ENCODE measurements at places on chromosomes 4 and X.

- no peak for DNase-seq
These were observed 10.6 kb upstream of the PUDP start for GRCh38 chrX:7158468-7158990.

DNA sequence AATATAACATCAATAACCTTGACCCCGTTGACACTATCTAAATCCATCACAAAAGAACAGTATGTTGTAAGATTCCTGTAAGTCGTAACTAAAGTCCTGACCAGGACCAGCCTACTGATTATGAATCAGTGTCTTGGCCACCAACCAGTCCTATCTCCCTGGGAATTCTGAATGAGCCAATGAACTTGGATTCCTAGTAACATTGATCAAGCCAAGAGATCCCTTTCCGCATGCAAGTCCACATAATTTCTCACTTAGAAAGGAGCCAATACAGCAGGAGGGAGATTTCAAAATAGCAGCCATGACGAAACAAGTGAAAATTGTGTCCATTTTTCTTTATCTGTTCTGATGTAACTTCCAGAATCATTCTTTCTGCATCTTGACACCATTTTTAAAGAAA lies 9.5 kb downstream of the XPNPEP2 start:
- no peak for DNase-seq

GRCh38 chr4:18847249-18847890 lies 825.8 kb upstream of the LCORL start:
- DNase-seq = no peak

GRCh38 chr4:145937971-145938611 lies 532 bp downstream of the ZNF827 start:
- DNase-seq = peak; percentile 48

DNA sequence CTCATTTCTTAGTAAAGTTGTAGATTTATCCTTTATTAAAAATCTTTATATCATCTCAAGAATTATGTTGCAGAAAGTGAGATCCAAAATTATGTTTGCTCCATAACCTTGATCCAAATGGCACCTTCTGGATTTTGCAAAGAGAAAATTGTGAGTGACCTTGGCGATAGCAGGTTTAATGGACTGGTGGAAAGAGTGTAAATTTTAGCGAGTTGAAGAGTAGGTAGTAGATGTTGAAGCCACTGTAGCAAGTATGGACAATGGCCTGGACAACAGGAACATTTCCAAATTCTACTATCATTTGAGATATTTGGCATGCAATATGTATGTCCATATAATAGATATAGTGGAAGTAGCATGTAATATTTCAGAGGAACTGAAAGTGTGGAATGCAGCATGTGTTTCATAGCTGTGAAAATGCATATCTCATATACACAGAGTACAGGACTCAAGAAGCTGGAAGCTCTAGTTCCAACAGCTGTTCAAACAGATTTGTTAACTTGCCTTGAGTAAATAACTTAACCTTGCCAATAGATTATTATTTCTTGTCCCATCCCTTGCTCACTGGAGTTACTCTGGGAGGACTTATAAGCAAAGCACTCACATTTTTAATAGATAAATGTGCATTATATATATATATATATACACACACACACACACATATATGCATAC lies 152.5 kb upstream of the TLL1 start:
- DNase-seq = no peak

- DNase-seq = no peak
These were observed 132.8 kb downstream of the ARHGEF9 start for GRCh38 chrX:63652086-63652765.

- DNase-seq = no peak
These were observed 38.4 kb downstream of the TBL1X start for GRCh38 chrX:9503261-9503660.

DNA sequence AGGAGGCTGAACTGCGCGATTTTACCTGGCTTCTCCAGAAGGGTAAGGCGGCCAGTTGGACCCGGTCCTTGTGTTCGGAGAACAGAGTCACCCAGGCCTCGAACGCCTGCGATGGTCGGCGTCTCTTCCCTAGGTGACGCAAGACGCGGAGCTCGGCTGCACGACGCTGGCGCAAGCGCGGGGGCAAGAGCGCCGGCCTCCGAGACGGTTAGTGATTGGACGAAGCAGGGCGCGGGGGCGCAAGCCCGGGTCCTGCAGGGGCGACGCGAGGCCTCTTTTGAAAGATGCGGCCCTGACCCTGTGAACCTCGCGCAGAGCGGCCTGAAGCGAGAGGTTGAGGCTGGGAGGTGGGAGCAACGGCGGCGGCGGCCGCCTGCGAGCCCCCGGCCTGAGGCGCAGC lies 428 bp downstream of the ADAD1 start:
- DNase-seq = no peak

DNA sequence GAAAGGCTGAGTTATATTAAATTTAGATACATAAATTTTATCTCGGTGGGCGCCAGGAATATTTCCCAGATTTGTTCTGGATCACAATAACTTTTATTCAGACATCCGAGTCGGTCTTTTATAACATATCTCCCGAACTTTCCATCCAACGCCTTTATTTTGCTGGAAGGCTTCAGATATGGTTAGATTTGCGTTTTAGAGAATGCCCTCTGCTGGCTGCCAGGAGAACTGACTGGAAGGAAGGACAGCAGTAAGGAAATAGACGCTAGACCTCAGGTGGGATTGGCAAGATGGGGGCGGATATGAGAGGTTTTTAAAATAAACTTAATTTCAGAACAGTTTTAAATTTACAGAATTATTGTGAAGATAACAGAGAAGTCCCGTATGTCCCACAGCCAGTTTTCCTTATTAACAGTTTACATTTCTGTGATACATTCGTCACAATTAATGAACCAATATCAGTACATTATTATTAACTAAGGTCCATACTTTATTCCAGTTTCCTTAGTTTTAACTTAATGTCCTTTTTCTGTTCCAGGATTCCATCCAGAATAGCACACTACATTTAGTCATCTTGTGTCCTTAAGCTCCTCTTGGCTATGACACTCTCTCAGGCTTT lies 4.6 kb upstream of the KANTR start:
- peak; percentile 83 for DNase-seq

- no peak for DNase-seq
These were observed 133.8 kb downstream of the PDGFC start for GRCh38 chr4:156837625-156838345.

- no peak for DNase-seq
These were observed 24.7 kb downstream of the SLC9B1 start for GRCh38 chr4:102994803-102995202.

DNA sequence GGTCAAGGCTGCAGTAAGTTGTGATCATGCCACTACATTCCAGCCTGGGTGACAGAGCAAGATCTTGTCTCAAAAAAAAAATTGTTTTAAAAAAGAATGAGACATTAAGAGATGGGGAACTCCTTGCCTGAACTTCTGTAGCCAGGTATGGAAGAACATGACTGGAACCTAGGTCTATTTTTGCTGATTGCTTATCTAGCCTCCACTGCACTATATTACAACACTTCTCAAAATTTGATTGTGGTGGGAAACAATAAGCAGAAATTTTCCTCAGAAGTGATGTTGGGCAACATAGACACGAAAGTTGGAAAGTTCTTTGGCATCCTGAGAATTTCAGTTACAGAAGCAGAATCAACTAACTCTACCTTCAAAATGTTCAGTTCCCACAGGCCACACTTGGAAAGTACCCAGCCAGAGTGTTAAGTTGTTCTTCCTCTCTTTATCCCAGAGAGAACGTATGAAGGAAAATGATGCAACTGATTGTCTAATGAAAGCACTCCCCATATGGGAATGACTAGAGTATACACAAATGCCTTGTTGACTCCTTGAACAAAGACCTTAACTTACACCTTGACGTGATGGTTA lies 50.0 kb downstream of the LUZP4 start:
- no peak for DNase-seq

GRCh38 chr4:98935633-98936032 lies 6.7 kb upstream of the EIF4E start:
- no peak for DNase-seq

DNA sequence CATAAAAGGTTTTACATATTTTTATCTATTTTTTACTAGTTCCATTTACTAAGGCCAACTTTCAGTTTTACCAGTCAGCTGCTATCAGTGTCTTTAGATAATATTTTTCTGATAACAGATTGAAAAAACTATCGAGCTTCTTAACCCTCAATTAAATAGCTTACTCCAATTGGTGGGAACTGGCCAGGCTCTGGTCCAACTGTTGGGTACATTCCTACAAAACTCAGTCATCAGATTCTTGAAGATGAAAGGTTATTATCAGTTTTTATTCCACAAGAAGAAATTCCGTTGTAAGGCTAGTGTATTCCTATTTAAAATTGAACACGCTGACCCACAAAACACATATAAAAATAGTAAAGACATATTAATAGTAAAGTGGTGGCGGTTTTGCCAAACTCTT lies 346.2 kb downstream of the MAPK10 start:
- no peak for DNase-seq

GRCh38 chr4:168900080-168900479 lies 110.0 kb downstream of the CBR4 start:
- DNase-seq = no peak

- no peak for DNase-seq
These were observed 309.2 kb downstream of the EVC2 start for GRCh38 chr4:5399124-5399523.

GRCh38 chrX:10415306-10416001 lies 204.9 kb downstream of the MID1 start:
- DNase-seq = no peak

- no peak for DNase-seq
These were observed 7.5 kb upstream of the CXCL6 start for GRCh38 chr4:73828956-73829355.

- no peak for DNase-seq
These were observed 1220.5 kb downstream of the PCDH18 start for GRCh38 chr4:136311774-136312173.

DNA sequence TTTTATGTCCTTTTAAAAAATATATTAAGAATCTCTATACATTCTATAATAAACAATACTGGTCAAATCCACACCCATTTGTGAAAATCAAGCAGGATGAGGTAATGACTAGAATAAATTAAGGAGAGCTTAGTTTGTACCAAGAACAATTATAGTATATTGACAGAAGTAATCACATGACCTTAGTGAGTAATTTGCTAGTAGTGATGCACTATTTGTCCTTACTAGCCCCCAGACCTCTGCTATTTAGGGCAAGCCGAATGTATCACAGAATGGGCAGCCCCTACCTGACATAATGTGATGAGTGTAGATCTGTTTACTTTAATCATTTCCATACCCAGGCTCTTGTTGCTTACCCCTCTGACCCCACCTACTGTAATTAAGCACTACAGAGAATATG lies 15.8 kb downstream of the ATP1B4 start:
- no peak for DNase-seq

DNA sequence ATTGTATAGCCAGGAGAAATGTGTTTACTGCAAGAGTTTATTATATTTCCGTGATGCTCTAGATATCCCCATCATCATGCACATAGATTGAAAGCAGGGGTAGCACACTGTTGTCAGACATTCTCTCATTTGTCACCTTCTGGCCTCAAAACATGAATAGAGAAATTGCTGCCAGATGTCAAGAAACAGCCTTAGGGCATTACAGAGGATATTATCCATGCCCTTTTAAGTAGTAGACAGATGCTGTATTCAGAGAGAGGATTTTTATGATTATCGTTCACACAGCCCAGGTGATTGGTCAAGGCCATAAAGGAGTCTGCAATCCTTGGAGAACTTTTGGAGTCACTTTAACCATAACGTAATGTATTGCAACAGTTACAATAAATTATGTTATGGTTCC lies 1961.5 kb upstream of the TENM3 start:
- no peak for DNase-seq

- DNase-seq = peak; percentile 75
These were observed 83.9 kb downstream of the SNCA start for GRCh38 chr4:89752932-89753598.

- DNase-seq = peak; percentile 28
These were observed at the start of gene EVC2 for GRCh38 chr4:5708449-5709206. EVC2 (minus strand) TSS chr4:5708559; CDS start chr4:5708513, 46 bp downstream.

DNA sequence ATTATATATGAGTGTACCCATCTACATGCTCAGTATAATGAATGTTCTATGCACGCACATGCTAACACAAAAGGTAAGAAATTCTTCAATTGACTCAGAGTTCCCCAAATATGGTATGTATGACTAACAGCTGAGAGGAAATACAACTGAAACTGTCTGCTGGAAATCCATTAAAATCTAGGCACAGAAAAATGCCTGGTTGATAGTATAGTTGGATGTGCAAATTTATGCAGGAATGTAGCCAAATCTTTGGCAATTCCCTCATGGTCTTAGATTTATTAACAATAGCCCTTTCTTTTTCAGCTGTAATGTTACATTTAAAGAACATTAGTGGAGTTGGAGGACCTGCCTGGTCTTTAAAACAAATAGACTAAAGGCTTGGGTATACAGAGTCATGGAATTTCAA lies 5.5 kb downstream of the CAMK2D start:
- peak; percentile 46 for DNase-seq

DNA sequence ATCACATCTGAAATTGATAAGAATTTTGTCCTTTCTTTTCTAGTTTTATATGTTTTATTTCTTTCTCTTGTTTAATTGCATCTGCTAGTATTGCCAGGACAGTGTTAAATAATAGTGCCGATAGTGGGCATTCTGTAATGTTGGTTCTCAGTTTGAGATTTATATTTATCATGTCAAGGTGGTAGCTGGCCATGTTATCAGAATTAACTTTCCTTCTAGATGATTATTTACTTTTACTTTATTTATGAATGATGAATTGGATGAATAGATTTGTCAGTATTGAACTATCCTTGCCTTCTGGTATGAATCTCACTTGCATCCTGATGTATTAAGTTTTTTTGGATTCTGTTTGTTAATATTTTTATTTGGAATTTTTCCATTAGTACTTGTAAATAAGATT lies 42.7 kb downstream of the METAP1 start:
- DNase-seq = no peak

DNA sequence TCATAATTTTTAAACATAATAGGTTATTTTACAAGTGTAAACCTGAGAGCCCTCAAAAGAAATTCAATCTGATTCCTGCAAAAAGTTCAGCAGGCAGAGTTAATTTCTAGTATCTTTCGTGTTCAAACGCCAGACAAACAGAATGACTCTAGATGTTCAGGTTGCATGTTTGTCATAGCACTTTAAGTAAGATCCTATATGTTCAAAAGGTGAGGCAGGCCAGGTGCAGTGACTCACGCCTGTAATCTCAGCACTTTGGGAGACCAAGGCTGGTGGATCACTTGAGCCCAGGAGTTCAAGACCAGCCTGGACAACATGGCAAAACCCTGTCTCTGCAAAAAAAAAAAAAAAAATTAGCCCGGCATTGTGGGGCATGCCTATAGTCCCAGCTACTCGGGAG lies 1.1 kb upstream of the RASSF6 start:
- DNase-seq = no peak

DNA sequence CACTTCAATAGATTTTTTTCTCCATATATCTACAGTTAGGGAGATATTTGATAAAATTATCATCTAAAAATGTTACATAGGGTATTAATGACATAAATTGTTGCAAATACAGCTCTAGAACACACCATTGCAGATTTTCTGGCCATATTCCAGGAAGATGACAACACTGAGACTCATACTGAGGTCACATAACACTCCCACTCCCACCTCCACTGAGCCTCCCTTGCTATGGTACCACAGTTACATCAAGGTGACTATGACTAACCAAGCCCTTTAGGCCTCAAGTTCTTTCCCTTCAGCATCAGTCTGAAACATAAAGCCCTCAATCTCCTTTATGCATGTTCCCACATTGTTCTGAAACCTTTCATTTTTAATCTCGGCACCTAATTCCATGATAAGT lies 932.0 kb upstream of the IGFBP7 start:
- DNase-seq = no peak
